ENCODE measurements at places on chromosomes 13 and 19.
A peak's percentile ranks its signal among the peaks of the same experiment; 100 is the strongest.

DNA sequence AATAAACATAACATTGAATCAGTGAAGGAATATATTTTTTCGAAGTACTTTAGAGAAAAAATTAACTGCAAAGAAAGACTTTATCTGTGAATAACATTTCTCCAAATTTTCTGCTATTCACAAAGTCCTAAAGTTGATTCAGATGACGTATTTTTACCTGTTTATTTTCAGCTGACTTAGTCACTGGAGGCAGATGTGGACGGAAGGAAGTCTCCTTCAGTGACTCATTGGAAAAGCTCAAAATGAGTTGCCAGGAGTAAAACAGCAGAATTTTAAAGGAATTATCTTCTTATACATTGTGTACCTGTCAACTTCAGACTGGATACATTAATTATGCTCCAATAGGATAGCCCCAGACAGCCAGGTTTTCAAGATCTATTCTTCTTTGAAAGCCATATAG lies 679.3 kb upstream of the GPC6 start:
- no peak for DNase-seq

GRCh38 chr19:17830567-17831418 lies 9.5 kb upstream of the INSL3 start:
- no peak for DNase-seq

- DNase-seq, result no peak
These were observed 141.0 kb downstream of the POSTN start for GRCh38 chr13:37457612-37458011.

- DNase-seq, result no peak
These were observed 6.3 kb upstream of the CDK8 start for GRCh38 chr13:26247608-26248007.

GRCh38 chr13:99572921-99573320 lies 71.6 kb downstream of the TM9SF2 start:
- DNase-seq, result no peak

DNA sequence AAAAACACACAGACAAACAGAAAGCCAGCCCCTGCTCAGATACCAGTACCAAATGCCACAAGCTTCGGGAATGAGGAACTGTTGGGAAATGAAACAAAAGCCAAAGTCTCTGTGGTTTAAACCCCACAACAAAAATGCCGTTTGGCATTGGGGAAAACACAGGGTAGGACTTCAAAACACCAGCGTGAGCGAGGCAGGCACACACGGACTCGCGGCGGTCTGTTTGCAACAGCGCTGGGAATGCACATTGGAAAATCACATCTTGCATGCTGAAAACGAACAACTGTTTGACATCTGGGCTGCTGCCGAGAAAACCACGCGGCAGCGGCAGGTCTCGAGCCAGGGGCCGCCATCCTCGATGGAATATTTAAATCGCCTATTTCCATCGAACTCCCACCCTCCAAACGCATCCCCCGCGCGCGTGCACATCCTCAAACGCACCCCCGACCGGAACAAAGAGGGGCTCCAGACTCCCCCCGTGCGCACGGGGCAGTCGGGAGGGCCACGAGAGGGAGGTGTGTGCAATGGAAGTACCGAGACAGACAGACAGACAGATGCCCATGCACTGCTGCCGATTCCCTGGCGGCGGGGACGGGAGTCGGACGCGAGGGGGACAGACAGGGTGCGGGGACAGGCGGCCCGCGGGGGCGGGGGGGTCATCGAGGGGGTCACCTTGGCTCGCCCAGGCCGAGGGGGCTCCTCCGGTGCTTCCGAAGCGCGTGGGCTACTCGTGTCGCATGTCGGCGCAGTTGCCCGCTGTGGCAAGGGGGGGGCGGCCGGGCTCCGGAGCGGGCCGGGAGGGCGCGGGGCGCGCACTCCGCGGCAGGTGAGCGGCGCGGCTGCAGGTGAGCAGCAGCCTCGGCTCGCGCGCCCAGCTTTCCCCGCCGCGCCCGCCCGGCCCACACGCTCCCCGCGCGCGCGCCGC lies at the start of gene GPR12:
Gene GPR12, minus strand, starts transcription at position 880 of the 925 bp plus-strand sequence. CDS start 959 bp downstream, outside the sequence.
- no peak for DNase-seq

DNA sequence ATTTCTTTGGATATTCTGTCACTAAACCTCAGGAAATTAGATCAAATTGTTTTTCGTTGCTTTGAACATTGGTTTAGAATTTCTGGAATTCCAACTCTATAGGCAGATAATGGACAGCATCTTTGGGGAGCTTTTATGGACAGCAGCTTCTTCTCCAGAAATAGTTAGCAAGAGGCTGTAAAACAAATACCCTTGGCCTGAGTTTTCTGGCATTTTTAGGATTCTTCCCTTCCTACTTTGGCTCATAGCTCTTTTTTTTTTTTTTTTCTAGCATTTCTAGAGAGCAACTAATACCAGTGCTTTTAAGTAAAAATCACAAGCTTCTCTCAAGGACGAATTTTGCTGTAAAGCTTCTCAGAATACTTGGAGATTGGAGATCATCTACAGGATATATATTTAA lies 169.8 kb upstream of the SPRY2 start:
- DNase-seq, result no peak

- no peak for DNase-seq
These were observed 1.5 kb upstream of the PRR12 start for GRCh38 chr19:49589502-49589905.

DNA sequence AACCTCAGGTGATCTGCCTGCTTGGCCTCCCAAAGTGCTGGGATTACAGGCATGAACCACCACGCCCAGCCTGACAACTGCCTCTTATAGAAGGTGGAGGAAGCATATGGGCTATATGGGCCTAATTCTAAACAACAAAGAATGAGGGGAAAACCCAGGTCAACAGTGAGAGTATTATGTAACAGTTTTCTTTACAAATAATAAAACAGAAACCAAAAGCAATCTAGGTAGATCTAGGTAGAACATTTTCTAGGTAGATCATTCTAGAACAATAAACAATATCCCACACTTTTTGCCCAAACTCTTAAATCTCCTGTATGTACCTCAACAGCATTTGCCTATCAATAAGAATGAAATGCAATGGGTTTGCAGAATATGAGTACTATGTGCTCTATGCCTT lies 267.4 kb downstream of the ABCC4 start:
- DNase-seq, result no peak

DNA sequence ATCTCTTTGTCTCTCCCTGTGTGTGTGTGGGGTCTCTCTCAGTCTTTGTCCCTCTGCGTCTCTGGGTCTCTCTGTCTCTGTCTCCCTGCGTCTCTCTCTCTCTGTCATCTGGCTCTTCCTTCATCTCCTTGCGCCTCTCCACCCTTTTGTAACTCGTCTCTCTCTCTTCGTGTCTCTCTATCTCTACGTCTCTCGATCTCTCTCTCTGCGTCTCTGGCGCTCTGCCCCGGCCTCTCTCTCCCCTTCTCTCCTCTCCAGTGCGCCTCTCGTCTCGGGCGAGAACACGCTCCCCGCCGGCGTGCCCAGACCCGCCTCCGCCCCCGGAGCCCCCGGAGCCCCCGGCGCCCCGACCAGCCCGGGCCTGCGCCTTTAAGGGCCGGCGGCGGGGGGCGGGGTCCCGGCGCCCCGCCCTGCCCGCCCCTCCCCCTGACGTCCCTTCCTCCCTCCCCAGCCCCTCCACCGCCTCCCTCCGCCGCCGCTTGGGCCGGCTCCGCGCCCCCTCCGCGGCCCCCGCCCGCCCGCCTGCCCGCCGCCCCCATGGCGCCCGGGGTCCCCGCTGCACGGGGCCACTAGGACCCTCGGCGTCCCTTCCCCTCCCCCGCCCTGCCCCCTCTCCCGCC lies at the start of gene MARK4:
Gene MARK4, plus strand, starts transcription at position 440 of the 620 bp plus-strand sequence. CDS start 318 bp downstream, outside the sequence.
- peak; percentile 72 for DNase-seq

- no peak for DNase-seq
These were observed 18.6 kb downstream of the ZNF177 start for GRCh38 chr19:9381361-9381785.

DNA sequence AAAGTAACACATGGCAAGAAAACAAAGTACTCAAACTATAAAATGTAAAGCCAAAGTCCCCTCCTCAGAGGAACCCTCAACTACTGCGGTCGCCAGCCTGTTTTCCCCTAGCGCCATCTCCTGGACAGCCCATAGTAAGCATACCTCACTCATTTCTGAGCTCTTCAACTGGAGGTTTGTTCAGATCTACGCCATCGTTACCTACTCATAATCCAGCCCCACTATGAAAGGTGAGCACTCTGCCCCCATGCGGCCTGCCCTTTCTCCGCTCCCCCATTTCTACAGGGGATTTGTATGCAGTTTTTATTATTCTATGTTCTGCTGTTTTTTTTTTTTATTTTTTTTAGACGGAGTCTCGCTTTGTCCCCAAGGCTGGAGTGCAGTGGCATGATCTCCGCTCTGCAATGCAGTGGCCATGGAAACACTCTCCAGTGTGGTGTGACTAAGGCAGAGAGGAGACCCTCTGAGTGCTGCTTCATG lies 26.2 kb downstream of the OPA3 start:
- peak; percentile 72 for DNase-seq

GRCh38 chr19:18225355-18225701 lies 910 bp downstream of the PDE4C start:
- DNase-seq, result no peak

DNA sequence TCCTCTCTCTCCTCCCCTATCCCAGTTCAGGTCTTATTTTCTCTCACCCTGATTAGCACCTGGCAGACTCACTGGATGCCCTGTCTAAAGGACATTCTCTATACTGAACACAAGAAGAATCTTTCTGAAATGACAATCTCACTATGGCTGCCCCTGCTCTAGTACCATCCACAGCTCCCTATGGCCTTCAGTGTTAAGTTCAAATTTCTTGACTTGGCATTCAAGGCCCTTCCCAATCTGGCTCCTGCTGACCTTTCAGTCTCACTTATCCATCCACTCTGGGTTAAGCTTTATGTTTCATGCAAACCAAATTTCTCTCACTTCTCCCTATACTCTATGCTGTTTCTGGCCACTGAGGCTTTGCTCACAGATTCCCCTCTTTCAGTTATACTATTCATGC lies 34.2 kb downstream of the MBD3L1 start:
- no peak for DNase-seq

DNA sequence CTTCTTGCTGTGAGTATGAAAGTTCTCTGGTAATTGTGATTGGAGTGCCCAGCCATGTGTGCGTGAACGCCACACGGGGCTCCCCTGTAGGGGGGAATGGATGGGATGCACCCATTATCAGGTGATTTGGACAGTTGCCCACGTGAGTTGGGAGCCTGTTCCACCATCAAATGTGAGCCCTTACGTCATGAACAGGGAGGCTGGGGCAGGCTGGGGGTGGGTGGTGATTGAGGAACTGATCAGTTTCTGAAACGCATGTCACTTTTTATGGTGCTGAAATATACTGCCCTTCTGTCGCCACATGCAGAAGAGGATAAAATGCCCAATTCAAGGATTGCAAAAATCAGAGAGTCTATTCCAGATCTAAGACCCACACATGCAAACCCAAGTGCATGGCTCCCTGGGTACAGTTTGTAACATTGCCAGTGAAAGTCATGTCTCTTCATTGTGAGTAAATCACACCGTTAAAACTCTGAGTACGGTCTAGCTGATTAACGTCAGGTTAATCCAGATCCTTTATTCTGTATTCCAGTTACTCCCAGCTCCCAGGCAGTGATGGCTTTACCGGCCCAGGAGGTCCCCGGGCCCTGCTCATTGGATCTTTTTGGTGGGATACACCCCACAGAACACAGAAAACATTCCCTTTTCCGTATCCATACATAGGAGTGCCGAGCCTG lies 90.2 kb downstream of the RAB20 start:
- no peak for DNase-seq

- DNase-seq, result no peak
These were observed 47.4 kb downstream of the BBC3 start for GRCh38 chr19:47183601-47184000.

- no peak for DNase-seq
These were observed 77.0 kb upstream of the PEG3 start for GRCh38 chr19:56917529-56917928.

GRCh38 chr19:38018694-38019395 lies 111.8 kb downstream of the SIPA1L3 start:
- no peak for DNase-seq

GRCh38 chr19:5062799-5063198 lies 93.9 kb downstream of the KDM4B start:
- no peak for DNase-seq

- DNase-seq, result no peak
These were observed 678.5 kb upstream of the PCDH20 start for GRCh38 chr13:62093984-62094780.

GRCh38 chr19:29559743-29560142 lies 33.9 kb downstream of the VSTM2B start:
- no peak for DNase-seq

DNA sequence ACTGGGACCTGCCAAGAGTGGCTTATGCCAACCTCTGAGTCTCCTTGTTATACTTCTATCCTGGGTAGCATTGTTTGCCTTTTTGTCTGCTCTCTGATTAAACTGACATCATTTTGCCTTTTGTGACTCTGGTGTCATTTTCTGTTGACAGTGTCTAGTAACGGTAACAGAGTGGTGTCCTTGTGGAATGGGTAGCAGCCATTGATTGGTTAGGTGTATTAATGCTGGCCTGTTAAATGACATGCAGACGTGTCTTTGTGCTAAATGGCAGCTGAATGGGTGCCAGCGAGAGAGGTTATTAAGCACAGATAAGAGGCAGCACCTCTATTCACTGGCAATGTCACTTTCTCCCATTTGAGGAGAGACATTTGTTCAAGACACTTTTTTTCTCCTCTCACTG lies 1289.4 kb downstream of the PCDH9 start:
- DNase-seq, result no peak

DNA sequence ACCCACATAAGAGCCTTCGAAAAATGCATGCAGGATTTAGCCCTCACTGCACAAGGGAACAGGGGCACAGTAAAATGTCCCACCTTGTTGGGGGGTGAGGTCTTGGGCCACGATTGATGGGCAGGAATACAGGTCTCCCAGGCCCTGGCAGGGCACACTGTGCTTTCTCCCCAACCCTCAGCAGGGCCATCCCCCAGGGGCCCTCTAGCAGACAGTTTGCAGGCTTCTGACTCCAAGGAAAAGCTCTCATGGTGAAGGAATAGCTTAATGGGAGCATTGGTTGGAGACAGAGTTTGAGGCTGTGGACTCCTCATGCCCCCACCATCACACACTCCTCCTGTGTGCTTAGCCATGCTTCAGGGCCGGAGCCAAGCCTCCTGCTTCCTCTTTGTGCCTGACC lies 484.6 kb downstream of the ZNF536 start:
- DNase-seq, result no peak

GRCh38 chr13:104389691-104390090 lies 1323.5 kb upstream of the SLC10A2 start:
- DNase-seq, result no peak

DNA sequence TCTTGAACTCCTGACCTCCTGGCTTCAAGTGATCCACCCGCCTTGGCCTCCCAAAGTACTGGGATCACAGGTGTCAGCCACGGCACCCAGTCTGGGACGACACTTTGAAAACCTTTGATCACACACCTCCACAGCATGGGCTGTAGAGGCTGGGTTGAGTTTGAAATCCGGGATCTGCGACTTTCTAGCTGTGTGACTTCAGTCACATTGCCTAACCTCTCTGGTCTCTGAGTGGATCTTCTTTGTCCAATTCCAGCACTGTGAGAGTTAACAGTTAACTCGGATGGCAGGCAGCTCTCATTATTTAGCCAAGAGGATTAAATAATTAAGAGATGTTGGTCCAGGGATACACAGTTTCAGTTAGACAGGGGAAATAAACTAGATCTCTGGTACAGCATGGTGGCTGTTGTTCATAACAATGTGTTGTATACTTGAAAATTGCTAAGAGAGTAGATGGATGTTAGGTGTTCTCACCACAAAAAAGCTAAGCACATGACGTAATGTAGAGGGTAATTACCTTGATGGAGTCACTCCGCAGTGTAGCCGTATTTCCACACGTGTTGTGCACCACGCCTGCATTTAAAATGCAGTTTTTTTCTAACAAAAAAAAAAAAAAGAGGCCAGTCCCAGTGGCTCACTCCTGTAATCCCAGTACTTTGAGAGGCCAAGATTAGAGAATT lies 1.9 kb downstream of the GALP start:
- no peak for DNase-seq

All from HAP-1 (cell line).